ENCODE measurements at places on chromosomes 5 and 9. TPM values are rescaled to one million over a fixed set of nuclear protein-coding genes. Genes with fewer than 3 reads are reported as not detected.

DNA sequence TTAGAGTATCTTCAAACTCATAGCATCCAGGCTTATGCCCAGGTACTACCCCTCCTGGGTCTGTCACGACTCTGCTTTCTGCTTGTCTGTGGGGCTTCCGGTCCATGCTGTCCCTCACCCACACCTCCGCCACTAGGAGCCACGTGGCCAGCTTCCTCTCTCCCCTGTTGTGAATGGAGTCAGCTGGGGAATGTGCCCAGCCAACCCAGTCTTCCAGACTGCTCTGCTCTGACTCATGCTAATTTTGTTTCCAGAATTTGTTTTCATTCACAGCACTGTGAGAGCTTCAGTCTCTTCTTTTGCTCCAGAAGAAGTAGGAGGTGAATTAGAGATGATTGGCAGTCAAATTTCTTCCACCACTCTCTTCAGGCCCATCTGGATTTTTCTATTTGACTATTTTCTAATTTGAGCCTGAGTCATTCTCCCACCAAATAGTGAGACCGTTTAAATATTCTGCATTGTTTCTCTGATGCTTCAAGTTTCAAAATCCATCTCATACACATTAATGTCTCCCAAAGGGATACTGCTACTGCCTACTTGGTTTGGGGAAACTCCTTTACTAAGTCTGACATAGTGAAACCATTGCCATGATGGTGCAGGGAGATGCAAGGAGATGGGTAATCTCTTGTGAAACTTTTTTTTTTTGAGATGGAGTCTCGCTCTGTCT lies 424.1 kb upstream of the KIF2A start:
- DNase-seq = peak; percentile 22

DNA sequence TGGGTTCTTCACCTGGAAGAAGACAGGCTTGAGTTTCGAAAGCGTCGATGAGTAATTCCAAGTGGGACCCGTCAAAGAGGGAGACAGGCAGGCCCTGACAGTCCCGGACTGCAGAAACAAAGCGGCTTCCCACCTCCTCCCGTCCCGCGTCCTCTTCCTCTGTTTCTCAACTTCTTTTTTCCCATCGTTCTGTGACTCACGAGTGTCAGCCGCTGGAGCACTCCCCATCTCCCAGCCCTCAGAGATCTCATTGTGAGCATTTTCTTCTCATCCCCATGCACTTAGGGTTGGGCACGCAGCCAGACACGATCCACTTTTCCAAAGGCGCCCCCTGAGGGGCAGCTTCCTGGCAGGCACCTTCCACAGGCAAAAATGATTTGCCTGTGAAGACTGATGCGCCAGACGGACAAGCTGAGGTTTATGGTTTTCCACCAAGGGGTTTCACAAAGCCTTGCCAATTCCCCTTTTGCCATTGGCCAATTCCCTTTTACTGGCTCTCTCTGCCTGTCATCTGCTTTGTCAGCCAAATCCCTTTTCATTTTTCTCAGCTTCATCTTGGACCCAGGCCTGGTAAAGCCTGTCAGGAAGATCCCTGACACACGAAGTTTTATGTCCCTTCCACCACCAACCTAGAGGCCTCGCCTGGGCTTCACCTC lies 86.5 kb upstream of the ANKRD55 start:
- no peak for DNase-seq

GRCh38 chr9:81559709-81560108 lies 129.6 kb downstream of the TLE1 start:
- peak; percentile 76 for DNase-seq

DNA sequence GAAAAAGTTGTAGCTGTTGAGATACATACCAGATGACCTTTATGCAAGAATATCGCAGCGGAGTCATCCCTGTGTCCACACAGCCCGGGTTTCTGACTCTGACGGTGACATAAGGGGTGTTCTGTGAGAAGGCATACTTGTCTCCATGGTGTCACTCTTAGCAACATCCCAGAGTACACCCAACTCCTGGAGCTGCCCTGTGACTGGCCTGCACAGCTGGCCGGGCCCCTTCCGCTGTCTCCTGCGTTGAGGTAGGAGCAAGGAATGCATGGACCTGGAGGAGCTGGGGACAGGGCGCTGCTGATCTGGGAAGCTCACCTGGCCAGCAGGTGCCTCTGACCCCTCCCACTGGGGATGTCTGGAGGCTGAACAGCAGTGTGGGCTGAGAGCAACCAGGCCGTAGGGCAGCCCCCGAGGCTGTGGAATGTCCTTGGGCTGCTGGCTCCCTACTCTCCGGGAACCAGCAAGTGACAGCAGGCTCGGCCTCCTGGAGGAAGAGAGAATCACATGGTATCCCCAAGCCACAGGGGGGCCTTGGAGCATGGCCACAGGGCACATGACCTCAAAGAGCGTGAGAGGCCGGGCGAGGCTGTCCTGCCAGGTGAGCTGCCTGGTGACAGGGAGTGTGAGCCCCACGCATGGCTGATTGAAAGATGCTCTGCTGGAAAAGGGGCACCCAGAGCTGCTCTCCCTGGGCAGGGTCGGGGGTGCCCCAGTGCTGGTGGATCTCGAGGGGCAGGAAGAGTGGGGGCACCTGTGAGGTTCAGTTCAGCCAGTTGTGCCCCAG lies 113.4 kb downstream of the MRPL36 start:
- no peak for DNase-seq

DNA sequence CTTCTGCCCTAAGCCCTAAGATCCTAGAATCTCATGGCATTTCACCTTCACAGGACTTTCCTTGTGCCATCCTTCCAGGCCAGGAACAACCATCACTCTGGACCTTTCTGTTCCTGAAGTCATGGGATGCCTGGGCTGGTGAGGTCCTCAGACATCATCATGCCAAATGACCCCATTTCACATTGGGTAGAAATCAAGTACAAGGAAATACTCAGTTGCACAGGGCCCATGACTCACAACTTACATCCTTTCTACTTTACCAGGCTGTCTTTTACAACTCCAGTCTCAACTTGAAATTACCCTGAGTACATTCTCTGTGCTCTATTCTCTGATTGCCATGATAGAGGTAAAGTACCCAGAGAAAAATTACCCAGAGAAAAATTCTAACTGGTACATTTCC lies 167.1 kb downstream of the PIK3R1 start:
- peak; percentile 83 for DNase-seq

MZB1 gene
- 0.22 TPM for total RNA-seq

SSBP2 gene
- 5.7 TPM for total RNA-seq

RAB14 gene
- 24.4 TPM for total RNA-seq

ZDHHC11B gene
- total RNA-seq = under 0.01 TPM

CCDC192 gene
- total RNA-seq = not detected

KIAA0825 gene
- 0.44 TPM for total RNA-seq
